ENCODE measurements at places on chromosomes 11 and 22.

GRCh38 chr11:115699733-115700132 lies 195.5 kb upstream of the CADM1 start:
- DNase-seq: no peak

- DNase-seq: no peak
These were observed 73.1 kb downstream of the ARHGAP32 start for GRCh38 chr11:129119036-129119435.

GRCh38 chr22:23265368-23265700 lies 85.0 kb downstream of the BCR start:
- DNase-seq: no peak

GRCh38 chr11:18225913-18226312 lies 10.7 kb downstream of the SAA4 start:
- no peak for DNase-seq

Measured in central memory CD8-positive, alpha-beta T cell (primary cell).